ENCODE measurements at places on chromosomes 7 and 10.

DNA sequence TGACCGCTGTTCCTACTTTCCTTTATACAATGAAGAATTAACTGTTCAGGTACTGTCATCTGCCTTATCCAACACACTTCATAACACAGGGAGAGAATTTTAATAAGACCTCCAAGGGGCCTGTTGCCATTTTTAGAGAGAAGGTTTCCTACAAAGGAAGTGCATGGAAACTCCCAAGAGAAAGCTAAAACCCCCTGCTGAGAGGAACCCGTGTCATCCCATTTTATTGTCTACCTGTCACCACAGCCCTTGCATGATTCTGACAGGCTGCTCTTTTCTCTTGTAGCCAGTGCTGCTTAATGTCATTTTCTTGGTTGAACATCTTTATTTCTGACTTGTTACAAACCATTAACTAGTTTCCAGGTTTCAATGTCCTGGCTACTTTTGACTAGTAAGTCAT, 98.4 kb downstream of the SNX10 start:
- DNase-seq = no peak

DNA sequence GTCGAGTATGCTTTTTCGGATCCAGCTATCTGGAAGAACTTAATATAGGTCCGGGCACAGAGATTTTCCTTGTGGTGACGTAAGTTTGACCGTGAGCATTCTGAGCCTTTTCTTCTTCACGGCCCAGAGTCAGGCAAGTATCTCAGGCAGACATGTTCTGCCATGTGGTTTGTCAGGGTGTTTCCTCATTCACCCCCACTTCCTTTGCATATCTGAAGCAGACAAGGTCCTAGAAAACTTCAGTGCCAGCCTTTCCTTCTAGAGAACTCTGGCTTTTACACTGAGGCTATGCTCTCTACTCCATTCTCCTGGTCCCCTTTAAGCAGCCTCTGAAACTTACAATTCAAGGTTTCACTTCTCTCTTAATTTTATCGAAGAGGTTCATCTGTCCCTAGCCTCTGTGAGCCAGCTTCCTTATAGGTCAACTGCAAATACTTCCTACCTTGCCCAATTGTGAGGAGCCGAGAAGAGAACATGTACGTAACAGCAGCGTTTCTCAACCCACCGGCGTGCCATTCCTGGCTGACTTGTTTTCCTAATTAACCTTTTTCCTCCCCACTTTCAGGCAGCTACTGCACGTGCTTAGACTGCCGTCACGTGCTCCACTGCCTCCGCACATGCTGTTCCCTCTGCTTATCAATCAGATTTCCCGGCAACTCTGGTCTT, 47.3 kb downstream of the CDCA7L start:
- no peak for DNase-seq

DNA sequence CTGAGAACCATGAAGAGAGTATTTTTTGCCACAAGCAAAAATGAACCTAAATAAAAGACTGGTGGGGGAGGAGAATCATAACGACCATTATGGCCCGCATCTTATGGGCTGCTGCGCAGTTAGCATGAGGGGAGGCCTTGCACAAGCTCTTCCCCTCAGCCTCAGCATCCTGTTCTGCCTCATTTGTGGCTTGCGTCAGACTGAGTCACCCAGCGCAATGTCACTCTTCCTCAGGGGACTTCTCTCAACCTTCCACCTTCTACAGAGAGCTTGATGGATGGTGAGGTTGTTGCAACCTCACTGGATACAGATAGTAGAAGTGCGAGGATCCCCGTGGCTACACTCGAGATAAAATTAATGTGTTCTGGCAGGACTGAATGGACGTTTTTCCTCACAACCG, 16.8 kb upstream of the GPR15LG start:
- peak; percentile 71 for DNase-seq

- peak; percentile 81 for DNase-seq
Measured at GRCh38 chr10:114499630-114500190, 95.4 kb upstream of the AFAP1L2 start.

GRCh38 chr10:76743169-76743568, 894.4 kb downstream of the KCNMA1 start:
- DNase-seq = no peak

GRCh38 chr7:29449569-29450260, 113.9 kb upstream of the PRR15 start:
- DNase-seq = no peak

GRCh38 chr7:117019786-117020590, 66.7 kb downstream of the ST7 start:
- no peak for DNase-seq

All from activated CD8-positive, alpha-beta memory T cell treated with anti-CD3 and anti-CD28 coated beads, Interleukin-2, amount 50 U/mL, for 48 hours (primary cell).